ENCODE measurements at places on chromosomes 3 and 15.

GRCh38 chr3:134074001-134074789, 44.5 kb upstream of the SLCO2A1 start:
- no peak for DNase-seq

DNA sequence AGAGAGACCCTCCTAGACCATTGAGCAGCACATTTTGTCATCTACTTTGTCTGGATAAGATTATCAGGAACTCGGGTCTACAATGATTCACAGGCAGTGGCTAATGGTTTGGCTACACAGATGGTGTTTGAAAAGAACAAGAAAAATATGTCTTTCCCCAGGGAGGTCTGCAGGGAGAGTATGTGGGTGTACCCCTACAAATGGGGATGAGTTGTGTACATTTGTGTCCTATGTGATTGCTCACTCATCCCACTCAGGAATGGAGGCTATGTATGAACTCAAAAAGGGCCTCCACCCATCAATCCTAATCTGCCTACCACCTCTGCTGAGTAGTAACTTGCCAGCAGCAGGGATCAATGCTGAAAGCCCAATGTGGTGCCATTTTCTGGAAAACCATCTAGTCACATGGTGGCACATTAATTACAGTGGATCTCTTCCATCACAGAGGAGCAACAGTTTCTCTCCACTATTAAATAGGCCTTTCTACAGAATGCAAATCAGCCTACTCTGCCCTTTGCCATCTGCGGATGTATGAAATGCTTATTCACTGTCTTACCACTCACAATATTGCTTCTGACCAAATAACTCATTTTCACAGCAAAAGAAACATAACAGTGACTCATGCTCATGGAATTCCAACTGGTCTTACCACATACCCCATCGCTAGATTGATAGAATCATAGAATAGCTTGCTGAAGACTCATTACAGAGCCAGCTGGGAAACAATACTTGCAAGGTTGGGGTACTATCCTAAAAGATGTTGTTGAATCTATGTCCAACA, 48.3 kb upstream of the TRIM42 start:
- no peak for DNase-seq

DNA sequence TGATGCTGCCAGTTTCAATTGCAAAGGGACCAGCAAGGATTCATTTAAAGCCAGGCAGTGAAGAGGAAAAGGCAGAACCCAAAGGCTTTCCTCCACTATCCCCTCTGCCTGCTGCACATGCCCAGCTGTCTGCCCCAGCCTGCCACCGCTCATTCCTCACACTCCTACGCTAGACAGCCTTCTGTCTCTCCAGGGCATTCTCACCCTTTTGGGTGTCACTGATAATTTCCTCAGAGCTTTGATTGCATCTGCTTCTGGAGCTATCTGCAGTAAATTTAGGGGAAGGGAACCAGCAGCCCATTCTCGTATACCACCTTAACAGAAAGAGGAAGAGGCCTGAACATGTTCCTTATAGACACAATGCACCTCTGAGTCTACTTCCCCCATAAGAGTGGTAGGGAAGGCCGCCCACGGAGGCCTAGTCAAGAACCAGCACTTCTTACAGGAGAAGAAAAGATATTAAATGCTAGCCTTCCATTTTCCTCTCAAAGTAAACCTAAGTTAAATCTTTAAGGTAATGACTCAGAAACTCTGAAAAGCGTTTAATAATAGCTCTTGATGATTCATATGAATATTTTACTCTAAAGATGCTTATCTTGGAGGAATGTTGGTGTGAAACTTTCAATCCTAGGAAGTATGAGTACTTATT, 20.9 kb downstream of the NUDT16 start:
- DNase-seq, result no peak

GRCh38 chr3:61682671-61683548, 121.5 kb downstream of the PTPRG start:
- no peak for DNase-seq

DNA sequence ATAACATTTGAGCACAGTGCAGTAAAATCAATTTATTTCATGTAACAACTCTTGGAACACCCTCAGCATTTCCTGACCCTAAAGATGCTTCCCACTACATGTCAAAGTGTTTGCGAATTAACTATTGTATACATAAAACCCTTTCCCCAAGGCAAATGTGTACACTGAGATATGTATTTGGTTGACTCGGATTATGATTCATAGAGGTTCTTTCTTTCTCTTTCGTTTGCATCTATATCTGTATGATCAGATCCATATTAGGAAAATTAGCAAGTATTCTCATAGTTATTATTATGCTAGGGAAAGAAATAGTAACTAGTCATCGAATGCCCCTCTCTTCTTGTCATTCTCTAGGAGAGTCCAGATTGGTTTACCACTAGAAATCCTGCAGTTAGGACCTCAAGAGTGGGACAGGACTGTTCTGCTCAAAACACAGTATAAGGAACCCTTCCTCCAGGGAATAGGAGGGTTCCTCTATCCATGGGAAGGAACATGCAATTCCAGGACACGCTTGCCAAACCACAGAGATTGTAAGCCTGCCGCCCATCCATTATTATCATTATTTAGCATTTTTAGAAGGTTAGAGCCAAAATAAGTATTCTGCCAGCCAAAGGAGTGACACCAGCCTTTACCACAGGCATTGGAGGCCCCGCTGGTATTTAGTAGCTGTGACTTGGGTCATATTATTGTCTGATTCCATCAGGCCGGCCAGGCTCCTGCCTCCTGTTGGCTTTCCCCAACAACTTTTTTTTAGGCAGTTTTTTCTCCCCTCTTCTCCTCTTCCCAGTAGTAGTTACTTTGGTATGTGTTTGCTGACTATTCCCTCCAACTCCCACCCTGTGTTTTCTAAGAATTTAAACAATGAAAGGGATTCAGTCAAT, 100.7 kb downstream of the GALK2 start:
- no peak for DNase-seq

All from cerebellum (tissue), 4 donors.